SK-MEL-5 (cell line): ENCODE measurements at places on chromosomes 7 and 10.

- no peak for DNase-seq
Observed at GRCh38 chr10:115566867-115567266, 473.7 kb downstream of the ATRNL1 start.

- peak; percentile 69 for DNase-seq
Observed at GRCh38 chr10:116470768-116471415, 43.2 kb downstream of the PNLIPRP3 start.

- no peak for DNase-seq
Observed at GRCh38 chr10:71266147-71266917, 52.7 kb upstream of the SLC29A3 start.

- no peak for DNase-seq
Observed at GRCh38 chr10:77318739-77319138, 318.9 kb downstream of the KCNMA1 start.

DNA sequence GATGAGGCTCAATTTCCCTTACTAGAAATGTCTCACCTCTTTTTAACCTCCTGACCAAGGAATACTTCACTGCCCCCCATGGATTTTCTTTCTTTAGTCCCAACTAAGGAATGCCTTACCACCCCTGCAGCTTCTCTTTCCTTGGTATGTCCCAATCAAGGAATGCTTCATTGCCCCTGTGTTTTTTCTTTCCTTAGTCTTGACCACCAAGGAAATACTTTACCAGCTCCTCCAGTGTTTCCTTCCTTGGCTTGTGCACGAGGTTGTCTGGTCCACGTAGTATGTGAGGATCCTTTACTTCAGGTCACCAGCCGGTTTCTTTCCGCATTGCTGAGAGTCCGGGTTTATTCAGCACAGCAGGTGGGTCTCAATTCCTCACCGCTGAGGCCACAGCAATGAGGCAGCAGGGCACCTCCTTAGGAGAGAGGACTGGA, 59.3 kb downstream of the CYP2C9 start:
- no peak for DNase-seq

DNA sequence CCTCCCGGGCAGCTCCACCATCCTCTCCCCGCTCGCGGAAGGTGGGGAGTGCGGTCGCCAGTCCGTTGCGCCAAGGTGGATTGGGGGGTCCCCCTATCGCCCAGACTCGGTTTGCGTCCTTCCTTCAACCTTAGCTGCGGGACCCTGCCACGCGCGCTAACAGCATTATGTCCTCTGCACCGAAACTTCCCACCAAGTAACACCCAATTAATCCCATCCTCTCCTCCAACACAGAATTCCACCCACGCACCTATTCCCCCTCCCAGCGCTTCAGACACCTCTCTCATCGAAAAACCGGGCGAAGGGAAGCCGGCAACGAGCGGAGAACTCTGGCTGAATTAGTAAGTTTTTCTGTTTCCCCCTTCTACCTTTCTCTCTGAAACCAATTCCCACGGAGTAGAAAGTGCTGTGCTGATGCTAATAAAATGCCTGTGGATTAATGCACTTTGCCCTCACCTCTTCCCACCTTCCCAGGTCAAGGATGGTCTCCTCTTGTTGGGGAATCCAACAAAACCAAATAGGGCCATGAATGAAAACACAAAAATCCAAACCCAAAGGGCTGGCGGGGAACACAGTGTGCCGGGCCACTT, 947 bp downstream of the HOXA3 start:
- no peak for DNase-seq

- DNase-seq: no peak
Observed at GRCh38 chr7:121555558-121555957, 159.4 kb upstream of the FAM3C start.

DNA sequence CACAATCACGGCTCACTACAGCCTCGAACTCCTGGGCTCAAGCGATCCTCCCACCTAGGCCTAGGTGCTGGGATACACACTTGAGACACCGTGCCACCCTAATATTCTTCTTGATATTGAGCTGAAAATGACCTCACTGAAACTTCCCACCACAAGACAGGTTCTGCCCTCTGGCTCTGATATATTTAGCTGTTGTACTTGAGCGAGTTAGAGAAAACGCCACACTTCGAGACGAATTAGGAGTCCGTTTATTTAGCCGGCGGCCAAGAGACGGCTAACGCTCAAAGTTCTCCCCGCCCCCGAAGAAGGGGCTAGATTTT, 17.9 kb downstream of the ZC3HAV1 start:
- no peak for DNase-seq

DNA sequence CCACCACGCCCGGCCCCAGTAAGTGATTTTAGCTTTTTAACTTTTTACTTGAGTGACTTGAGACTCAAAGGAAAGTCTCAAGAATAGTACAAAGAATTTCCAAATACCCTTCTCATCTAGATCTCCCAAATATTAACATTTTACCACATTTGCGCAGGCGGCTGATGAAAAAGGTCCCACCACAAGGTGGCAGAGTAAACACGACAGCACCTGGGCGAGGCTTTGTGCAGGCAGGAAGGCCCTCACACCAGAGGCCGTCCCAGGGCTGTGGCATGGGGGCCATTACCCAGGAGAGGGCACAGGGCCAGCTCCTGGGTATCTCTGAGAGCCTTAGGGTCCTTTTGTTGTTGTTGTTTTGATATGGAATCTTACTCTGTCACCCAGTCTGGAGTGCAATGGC, 50.0 kb upstream of the WIPI2 start:
- DNase-seq: peak; percentile 66

- no peak for DNase-seq
Observed at GRCh38 chr10:79143879-79144278, 75.1 kb downstream of the ZMIZ1 start.

GRCh38 chr10:78550090-78550489, 516.4 kb downstream of the RPS24 start:
- DNase-seq: no peak

DNA sequence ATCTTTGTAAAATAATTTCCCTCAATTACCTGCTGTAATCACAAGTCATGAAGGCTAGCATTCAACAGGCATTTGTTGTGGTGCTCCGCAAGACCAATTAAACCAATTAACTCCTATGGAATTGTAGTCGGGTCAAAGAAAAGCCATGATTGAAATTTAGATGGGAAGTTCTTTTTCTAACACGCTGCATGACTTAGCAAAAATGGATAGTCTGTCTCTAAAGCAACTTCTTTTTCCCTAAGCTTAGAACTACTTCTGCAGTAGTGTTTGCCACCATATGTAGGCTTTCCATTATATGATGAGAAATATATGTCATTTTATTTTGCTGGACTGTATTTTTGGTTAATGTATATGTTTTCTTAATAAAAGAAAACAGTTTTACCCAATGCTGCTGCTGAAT, 119.1 kb downstream of the TSPAN12 start:
- no peak for DNase-seq

- peak; percentile 80 for DNase-seq
Observed at GRCh38 chr7:31488562-31489203, 25.2 kb upstream of the ITPRID1 start.
